Hematopoietic multipotent progenitor cell treated with erythropoietin and hydrocortisone succinate and interleukin-3 and kit ligand, for 8 days (in vitro differentiated cells): ENCODE measurements at places on chromosomes 6 and 20.

DNA sequence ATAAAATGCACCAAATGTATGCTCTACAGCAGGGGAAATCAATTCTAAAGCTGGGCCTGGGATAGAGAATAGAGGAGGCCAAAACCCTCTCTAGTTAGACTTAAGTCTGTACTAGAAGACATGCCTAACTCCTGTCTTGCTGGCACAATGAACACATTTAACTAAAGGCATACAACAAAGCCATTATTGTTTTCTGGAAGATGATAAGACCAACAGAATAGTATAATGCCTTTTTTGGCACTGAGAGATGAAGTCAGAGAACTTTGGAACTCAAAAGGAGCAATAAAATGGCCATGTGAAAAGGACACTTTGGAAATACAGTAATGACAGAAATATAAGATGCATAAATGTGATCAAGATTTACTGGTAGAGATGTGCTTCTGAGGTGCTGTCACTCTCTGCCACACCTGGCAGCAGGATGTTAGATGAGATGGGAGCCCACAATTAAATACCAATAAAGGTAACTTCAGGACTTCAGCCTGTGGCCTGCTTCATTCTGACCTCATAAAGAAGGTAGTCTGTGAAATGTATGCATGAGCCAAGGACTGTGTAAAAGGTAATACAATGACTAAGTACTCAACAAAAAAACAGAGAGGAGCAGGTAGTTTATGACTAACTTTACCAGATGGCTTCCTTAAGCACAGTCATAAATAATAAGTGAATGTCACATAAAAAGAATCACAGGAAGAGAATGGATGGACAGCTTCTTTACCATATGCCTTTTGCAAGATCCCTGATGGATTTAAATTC is 333.4 kb downstream of the BCKDHB start:
- no peak for DNase-seq

- no peak for DNase-seq
These were observed at the start of gene CYP24A1 for GRCh38 chr20:54173653-54174456. TSS of gene CYP24A1 (minus strand) at chr20:54173986. CDS start at chr20:54173579, 407 bp downstream.

DNA sequence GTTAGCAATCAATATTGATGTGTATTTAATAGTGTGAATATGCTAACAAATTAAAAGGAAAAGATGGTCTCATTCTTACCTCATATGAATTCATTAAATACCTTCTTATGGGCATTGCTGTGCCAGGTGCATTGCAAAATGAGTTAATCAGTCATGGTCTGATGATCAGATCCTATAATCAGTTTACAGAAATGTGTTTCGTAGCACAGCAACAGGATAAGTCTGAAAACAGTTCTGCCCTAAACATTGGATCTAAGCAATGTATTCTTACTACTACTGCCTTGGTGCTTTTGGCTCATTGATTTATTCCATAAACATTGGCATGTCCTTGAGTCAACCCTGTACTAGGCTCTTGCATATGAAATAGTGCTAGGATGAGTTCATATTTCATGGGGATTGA is 417.0 kb upstream of the JAG1 start:
- DNase-seq: no peak

GRCh38 chr20:23603321-23603720 is 2.4 kb downstream of the CST9 start:
- DNase-seq: no peak

GRCh38 chr6:89133981-89134380 is 11.9 kb upstream of the PM20D2 start:
- DNase-seq: no peak

DNA sequence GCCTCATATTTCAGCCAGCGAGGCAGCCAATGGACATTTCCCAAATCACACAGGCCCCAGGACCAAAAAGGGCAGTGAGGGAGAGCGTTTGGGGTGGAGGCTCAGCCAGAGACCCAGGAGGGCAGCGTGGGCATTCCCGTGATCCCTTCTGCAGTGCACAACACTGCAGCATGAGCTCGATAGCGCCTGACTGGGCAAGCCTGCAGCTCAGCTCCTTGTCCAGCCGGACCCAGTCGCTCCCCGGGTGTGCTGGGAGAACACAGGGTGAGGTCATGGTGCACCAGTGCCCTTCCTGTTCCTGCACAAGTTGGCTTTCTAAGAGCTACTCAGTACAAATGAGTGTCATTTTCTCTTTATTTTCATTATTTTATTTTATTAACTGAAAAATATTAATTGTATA is 5.9 kb downstream of the TTLL2 start:
- no peak for DNase-seq

- no peak for DNase-seq
These were observed 22.9 kb upstream of the ARMC2 start for GRCh38 chr6:108825326-108825725.

- DNase-seq: no peak
These were observed 248.5 kb downstream of the BTBD9 start for GRCh38 chr6:38391206-38391605.

DNA sequence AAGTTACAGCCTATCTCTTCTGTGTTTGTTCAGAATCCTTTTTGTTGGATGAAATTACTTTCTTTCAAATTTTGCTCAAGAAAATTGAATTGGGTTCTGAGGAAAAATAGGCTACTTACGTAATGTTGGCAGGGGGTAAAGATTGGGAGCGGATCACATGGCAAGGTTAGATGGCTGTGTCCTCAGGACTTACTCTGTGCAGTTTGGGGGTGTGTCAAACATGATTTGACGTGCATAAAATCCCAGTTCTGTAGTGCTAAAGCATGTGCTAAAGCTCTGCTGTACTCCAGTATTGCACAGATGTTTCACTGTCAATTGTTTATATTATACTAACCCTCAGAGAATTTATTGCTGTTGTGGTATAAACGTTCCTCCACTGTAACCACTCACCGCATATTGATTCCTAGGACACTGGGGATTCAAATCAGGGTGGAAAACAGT is 2.6 kb downstream of the NT5E start:
- no peak for DNase-seq

DNA sequence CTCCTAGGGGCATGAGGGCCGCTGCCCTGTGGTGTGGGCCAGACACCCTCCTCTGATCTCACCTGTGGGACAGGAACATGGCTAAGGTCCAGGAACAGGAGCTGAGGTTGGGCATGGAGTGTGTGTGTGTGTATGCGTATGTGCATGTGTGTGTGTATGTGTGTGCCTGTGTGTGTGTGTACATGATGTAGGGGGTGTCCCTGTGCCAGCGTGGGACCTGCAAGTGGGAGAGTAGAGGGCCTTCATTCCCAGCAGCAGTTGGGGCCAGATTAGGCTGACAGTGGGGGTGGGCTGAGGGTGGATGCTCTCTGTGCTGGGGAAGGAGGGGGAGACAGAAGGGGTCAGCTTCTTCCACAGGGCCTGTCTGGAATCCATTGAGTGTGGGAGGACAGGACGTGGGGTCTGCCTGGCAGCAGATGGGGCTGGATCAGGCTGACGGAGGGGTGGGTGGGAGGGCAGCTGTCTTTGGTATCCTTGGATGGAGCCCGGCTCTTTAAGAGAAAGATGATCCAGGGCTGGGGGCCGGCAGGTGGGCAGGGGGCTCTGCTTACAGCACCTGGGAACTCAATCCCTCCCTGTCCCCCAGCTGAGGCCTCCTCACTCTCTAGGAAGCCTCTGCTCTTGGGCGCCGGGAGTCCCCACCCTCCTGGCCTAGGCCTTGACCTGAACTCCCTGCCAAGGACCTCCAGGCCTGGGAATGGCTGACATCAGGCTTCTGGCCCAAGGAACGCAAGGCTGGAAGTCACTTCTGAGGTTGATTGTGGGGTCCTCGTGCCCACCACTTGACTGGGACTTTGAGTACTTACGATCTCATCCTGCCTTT is 44.0 kb downstream of the SPDEF start:
- no peak for DNase-seq

DNA sequence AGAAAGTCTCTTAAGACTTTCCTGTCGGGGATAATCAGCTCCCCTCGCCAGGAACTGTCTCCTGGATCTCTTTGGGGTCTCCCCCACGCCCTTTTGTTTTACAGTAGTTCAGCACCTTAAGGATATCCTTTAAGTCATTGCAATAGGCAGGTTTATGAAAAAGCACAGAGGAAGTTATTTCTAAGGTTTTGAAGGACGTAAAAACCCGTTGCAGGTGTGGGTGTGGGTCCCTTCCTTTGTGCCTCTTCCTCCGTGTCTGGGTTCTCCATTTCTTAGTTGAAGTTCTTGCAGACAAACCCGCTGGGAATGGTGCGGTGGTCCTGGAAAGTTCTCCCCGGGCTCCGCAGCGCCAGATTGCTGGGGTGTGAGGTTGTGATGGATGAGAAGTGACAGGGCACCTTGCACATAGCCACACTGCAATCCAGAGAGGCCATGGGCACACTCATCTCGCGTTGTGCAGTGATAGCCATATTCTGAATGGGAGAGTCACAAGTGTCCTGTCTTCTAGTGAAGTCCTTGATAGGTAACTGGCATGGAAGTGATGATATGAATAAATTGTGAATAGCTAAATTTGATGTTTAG is 65.2 kb downstream of the GTF2H5 start:
- no peak for DNase-seq

DNA sequence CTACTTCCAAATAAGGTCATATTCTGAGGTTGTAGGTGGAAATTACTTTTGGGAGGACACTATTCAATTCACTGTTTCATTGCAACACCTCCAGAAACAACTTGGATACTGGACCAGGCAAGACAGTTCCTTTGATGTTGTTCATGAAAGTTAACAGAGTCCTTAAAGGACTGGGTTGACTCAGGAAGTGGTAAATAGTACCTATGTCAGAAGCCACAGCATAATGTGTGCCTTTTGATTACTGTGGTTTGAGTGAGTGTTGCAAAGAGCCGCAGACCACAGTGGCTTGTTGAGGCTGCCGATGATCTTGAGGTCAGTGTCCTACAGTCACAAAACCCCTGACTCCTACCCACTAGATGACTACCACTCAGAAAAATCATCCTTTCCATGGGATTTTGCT is 10.9 kb downstream of the IL20RA start:
- DNase-seq: peak; percentile 62

DNA sequence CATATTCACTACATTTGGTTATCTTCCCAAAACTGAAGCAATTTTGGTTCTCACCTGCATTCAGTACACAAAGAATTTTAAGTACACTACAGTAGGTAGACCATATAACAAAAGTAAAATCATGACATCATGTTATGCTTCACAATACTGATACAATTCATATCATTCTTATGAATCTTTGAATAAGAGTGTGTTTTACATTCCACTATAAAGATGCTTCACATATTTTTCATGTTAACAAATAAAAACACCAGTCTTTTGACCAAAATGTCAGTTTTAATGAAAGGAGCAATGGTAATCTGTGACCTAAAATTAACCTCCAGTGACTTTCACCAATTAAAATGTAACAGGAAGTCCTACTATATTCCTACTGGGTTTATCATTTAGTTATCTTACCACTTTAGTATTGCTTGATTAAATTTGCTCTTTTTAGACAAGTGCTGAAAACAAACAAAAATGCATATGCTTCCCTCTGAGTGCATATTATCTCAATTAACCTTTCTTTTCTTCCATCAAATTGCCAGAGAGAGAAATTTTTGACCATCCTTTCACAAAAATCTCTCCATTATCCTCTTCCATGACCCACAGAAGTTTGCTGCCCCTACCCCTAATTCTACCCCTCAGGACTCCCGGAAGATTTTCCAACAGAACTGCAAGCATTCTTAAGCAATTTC is 49.3 kb downstream of the PHIP start:
- DNase-seq: no peak

DNA sequence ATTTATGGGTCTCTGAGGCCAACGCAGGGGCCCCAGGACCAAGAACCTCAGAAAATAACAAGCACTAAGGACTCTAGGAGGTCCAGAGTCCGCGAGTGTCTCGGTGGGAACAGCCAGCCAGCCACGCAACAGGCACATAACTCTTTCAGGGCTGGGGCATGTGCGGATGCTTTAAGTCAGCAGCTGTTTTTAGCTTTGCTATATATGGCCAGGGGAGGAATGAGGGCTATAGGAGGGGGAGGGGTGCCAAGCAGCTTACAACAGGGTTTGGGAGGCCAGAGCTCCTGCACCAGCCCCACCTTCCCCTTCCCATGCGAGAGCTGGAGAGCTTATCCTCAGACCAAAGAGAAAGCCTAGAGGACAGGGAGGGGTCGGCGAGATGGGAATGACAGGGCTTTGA is 6.2 kb downstream of the JPH2 start:
- DNase-seq: no peak

DNA sequence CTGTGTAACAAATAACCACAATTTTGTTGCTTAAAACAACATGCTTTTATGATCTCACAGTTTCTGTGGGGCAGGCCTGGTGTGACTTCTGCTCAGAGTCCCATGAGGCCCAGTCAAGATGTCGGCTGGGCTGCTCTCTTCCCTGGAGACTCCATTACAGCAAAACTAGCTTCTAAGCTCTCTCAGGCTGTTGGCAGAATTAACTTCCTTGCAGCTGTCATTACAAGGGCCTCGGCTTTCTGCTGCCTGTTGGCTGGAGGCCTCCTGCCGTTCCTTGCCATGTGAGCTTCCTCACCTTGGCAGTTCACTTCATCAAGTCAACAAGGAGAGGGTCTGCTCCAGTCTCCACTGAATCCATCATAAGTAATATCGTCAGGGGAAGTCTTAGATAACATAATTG is 659.2 kb downstream of the PRKN start:
- DNase-seq: no peak

DNA sequence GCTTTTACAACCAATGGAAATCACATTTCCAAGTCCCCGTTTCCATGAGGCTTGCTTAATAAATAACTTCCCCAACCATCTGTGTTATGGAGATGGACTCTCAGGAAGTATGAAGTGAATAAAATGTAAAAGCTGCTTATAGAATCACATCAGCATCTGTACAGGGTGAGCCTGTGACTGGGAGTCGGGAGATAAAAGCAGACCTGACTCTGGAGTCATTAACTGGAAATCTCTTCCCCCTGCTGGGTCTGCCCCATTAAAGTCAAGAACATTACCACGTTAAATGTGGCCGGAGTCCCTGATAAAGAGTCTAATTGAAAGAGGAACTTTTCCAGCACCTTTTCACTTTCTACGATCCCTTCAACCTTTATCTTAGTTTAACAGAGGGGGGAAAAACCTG is 368.5 kb downstream of the DOK5 start:
- no peak for DNase-seq

DNA sequence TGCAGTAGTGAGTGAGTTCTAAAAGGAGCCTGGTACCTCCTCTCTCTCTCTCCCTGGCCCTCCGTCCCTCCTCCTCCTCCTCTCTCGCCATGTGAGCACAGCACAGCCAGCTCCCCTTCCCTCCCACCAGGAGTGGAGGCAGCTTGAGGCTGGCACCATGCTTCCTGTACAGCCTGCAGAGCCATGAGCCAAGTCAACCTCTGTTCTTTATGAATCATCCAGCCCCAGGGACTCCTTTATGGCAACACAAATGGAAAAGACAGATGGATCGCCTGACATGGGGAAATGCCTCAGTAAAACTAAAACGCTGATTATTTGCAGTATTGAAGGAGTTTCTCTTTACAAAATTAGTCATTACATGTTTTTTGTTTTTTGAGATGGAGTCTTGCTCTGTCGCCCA is 233.7 kb upstream of the ARID1B start:
- no peak for DNase-seq

- DNase-seq: no peak
These were observed 409.6 kb downstream of the MAFB start for GRCh38 chr20:40279390-40279789.

DNA sequence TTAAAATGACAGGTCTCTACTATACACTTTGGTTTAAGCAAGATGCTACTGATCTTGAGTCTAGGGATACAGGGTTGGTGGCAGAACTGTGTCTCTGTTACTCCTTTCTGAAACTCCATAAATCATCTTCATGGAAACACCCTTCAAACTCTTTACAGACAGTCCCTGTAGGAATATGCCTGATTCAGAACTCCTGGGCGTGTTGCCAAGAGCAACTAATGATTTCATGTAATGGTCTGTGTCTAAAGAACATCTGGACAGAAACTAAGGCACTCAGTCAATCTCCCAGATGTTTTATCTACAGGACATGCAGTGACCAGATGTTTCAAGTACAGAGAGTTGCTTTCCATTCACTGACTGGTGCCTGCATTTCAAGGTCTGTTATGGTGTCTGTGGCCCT is 464.4 kb upstream of the CHD6 start:
- peak; percentile 4 for DNase-seq
